CD4-positive, alpha-beta T cell treated with Interleukin-2 at 100 ng/mL for 4 hours (primary cell): ENCODE measurements at places on chromosomes 1 and 21.

DNA sequence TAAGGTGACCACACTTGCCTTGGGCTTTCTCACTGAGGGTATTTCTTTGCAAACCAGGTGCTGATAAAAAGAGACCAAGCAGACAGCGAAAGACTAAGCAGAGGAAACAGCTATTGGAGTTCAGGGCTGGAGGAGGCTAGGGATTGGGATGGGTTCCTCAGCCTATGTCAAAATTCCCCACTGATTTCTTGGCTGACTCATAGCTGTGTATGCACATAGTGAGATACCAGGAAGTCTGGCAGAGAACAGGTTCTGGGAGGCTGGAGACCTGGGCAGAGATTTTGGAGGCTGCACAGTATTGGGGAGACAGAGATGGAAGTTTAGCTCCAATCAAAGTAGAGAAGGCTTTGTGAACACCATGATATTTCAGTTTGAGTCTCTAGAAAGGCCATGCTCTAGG lies 25.3 kb downstream of the YARS1 start:
- DNase-seq = no peak

DNA sequence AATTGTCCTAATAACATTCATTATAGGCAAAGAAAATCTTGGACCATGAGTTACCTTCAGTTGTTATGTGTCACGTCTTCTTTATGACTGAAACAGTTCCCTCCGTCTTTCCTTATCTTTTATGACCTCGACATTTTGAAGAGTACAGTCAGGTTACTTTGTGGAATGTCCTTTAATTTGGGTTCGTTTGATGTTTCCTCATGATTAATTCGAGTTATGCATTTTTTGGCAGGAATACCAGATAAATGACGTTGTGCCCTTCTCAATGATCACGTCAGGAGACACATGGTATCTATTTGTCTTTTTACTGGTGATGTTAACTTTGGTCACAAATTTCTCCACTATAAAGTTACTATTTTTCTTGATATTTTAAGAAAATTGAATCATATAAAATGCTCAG lies 17.3 kb upstream of the KLF17 start:
- no peak for DNase-seq

DNA sequence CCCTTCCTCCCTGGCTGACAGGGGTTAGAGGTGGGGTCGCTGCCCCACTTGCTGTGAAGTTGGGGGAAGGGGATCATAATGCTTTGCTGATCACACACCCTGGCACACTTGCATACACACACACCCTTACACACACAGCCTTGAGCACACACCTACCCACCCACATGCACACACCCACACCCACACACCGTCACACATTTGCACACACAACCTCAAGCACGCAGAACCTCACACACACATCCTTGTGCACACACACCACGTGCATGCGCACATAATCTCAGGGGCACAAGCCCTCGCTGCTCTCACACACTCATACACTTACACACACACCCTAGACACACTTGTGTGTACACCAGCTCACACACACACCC lies 16.4 kb upstream of the TNFRSF8 start:
- no peak for DNase-seq

- no peak for DNase-seq
These were observed 96.0 kb downstream of the ESRRG start for GRCh38 chr1:216627252-216627651.

DNA sequence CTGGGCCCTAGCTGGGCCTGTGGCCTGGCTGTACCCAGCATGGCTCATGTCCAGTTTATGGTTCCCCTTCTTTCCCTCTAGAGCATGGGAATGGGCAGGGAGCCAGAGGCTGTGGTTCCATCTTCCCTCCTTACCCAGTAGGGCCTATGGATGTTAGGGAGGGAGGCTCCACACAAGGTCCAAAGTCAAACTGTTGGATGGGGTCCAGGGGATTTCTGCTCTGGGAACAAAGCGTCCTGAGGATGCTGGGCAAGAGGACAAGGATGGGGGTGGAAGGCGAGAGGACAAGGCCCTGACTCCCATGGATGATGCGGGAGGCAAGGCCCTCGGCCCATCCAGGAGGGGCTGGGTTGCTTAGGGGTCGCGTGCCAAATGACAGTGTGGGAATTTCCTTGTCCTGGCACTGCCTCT lies 17.3 kb downstream of the CSF1 start:
- no peak for DNase-seq

GRCh38 chr1:203289281-203289981 lies 15.9 kb upstream of the BTG2 start:
- DNase-seq = peak; percentile 94

- DNase-seq = no peak
These were observed 178.0 kb downstream of the ZNF281 start for GRCh38 chr1:200231787-200232231.

GRCh38 chr1:34846265-34846664 lies 13.3 kb downstream of the SMIM12 start:
- DNase-seq = no peak

DNA sequence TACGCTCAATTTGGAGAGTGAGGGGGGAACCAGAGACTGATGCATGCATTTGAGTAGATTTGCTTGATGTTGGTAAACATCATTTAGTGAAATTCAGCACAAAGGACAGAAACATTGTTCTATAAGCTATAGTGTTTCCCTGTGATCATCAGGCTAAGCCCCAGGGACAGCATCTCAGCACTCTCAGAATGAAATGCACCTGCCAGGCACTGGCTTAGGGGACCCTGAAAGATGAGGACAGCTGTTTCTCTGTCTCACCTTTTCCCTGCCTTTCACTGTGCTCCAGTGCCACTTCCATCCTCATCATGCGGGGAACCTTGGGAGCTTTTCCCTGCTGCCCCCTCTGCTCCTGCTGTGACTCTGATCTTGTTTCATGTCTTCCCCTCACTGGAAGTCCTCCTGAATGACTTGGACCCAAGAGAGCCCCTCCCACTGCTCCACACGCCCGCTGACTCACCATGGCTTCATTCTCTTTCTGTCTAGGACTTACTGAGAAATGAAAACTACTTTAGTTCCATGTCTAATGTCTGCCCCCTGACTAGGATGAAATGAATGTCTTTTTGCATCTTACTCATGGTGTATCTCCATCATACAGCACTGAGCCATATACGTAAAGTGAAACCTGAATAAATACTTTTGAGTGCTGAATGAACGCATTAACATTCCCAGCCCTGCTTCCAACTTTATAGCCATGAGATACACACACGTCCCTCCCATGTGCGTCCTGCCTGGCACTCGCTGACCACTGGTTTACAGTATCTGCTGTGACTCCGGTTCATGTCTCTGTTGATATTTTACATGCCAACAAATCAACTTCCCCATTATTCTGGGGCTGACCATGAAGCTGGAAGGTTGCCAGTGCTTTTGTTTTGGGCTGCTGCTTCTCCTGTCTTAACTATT lies 182.0 kb downstream of the PCP4 start:
- DNase-seq = no peak

GRCh38 chr21:45244799-45245340 lies 42.8 kb downstream of the POFUT2 start:
- DNase-seq = no peak

- DNase-seq = no peak
These were observed 9.8 kb downstream of the TNFRSF18 start for GRCh38 chr1:1196431-1197187.

GRCh38 chr1:232457595-232457994 lies 172.3 kb downstream of the SIPA1L2 start:
- DNase-seq = peak; percentile 34

- no peak for DNase-seq
These were observed 69.2 kb upstream of the ERG start for GRCh38 chr21:38567335-38567969.

DNA sequence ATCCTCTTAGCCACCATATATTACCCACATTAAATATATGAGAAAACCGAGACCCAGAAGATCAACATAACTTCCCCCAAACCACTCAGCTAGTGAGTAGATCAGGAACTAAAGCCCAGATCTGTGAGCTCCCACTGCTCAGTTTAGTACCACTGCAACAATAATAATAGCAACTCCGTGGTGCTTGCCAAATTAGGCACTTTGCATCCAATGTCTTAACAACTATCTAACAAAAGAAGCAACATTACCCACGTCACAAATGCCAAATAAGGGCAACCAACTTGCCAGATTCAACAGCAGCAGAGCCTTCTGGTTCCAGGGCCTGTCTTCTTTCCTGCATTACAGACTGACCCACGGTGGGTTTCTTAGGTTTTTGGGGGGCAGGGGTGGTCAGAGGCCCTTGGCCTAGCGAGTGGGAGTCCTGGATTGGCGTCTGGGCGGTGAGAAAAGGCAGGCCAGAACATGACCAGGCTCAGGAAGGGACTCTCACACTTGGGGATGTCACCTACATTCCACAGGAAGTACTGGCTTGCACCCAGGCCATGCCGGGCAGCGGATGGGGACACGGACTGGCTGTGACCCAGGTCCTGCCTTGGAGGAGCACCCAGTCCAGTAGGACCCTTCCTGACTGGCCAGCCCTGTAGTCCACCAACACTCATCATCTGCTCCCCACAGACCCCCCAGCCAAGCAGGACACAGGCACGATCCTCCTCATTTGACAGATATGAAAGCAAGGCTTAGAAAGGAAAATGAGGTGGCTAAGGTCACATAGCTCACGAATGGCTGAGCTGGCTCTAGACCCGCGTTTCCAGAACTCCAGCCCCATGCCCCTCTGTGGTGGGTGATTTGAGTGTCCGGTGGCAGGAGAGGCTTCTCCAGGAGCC lies 4.6 kb downstream of the HCRTR1 start:
- DNase-seq = no peak

DNA sequence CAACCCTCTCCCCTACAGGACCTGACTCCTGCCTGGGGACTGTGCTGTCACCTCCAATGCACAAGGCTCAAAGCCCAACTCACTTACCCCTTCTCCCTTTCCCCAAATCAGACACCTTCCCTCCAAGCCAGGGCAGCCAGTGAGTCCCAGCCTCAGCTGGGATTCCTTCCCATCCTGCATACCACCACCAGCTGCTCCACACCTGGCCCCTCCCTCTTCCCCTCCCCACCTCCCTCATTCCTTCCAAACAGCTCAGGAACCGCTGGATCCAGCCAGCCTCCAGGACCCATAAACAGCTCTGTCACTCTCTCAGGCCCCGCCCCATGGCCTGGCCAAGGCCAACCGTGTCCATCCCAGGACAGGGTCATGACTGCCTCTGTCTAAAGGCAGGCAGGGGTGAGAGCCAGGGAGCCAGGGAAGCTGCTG lies 41.4 kb downstream of the ACOT7 start:
- no peak for DNase-seq

- no peak for DNase-seq
These were observed 6.1 kb downstream of the TENT5C start for GRCh38 chr1:117611894-117612483.

- DNase-seq = no peak
These were observed 14.9 kb upstream of the ZNF678 start for GRCh38 chr1:227548448-227548847.

DNA sequence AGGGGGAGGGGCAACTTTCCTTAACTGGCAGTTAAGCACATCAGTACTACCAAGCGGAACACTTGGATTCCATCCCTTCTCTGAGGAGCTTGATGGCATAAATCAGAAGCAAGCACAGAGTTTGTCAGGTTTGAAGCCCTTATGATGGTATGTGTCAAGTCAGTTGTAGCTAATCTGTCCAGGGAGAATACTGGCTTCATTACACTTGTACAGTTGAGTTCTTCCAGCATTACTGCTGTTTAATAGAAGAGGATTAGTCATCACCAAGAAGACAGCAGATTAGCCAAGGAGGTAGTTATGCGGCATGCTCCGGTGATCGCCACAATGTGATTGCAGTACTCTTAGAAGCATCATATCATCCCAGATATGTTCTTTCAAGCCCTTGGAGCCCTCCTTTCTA lies 2.1 kb upstream of the TDRD5 start:
- DNase-seq = no peak

- DNase-seq = no peak
These were observed 13.6 kb upstream of the PKN2 start for GRCh38 chr1:88670462-88670861.

GRCh38 chr1:40838045-40838979 lies 23.9 kb downstream of the CITED4 start:
- DNase-seq = no peak

DNA sequence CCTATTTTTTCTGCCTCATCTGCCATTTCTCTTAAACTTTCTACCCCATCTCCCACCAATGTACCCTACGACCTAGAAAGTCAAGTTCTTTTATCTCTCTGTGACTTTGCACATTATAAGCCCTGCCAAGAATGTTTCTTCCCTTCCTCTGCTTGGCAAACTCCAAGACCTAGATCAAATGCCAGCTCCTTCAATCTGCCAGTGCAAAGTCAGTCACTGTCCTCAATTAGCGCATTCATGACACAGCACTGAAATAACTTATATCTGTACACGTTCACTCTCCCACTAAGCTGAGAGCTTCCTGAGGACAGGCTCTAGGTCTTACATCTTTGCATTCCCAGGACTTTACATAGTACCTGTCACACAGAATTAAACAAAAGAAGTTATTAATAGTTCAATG lies 21.4 kb upstream of the LSM10 start:
- no peak for DNase-seq

- peak; percentile 2 for DNase-seq
These were observed 251.9 kb downstream of the DPYD start for GRCh38 chr1:97668945-97669344.

DNA sequence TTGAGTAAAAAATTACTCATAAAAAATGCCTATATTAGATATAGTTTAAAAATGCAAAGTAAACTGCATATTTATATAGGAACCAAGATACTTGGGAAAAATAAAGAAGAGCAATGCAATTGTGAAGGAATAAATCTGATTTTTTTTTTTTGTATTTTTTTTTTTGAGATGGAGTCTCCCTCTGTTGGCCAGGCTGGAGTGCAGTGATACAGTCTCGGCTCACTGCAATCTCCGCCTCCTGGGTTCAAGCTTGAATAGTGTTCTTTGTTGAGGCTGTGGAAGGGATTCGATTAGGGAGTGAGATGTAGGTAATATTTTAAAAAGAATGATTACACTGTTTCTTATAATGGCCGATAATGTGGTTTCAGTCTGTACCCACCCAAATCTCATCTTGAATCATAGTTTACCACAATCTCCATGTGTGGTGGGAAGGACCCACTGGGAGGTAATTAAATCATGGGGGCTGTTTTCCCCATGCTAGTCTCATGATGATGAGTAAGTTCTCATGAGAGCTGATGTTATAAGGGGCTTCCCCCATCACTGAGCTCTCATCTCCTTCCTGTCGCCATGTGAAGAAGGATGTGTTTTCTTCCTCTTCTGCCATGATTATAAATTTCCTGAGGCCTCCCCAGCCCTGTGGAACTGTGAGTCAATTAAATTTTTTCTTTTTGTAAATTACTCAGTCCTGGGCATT lies 1765.9 kb downstream of the PLA2G4A start:
- DNase-seq = no peak

GRCh38 chr1:196517193-196517592 lies 91.0 kb downstream of the KCNT2 start:
- DNase-seq = no peak
